ENCODE measurements at places on chromosomes 5 and 9.

- no peak for DNase-seq
These were observed 234.5 kb upstream of the MAP3K1 start for GRCh38 chr5:56580864-56581263.

- peak; percentile 32 for DNase-seq
These were observed 16.7 kb upstream of the COMMD10 start for GRCh38 chr5:116068028-116068632.

DNA sequence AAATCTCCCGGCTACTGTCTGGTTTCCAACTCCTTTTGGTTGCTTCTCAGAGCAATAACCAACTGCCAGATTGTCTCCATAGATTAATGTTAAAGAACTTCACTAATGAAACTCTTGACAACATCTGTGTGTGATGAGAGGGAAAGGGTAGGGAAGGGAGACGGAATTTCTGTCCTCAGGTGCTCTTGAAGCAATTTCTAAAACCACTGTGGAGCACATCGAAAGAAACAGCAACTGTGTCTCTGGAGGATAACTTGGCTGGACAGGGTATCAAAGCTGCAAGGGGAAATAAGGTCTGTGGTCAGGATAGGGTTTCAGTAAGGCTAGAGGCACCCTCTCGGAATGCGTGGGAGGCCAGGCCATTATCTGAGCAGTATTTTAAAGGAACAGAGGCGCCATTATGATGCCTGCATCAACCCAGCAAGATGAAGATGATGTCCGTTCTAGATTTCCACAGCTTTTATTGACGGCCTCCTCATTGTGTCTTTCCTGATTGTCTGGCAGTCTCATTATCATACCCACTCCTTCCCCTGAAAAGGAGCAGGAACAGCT lies 76.6 kb downstream of the RORB start:
- no peak for DNase-seq

GRCh38 chr5:39892708-39893107 lies 467.9 kb upstream of the DAB2 start:
- no peak for DNase-seq

GRCh38 chr9:127763918-127764384 lies 14.5 kb downstream of the SH2D3C start:
- no peak for DNase-seq

DNA sequence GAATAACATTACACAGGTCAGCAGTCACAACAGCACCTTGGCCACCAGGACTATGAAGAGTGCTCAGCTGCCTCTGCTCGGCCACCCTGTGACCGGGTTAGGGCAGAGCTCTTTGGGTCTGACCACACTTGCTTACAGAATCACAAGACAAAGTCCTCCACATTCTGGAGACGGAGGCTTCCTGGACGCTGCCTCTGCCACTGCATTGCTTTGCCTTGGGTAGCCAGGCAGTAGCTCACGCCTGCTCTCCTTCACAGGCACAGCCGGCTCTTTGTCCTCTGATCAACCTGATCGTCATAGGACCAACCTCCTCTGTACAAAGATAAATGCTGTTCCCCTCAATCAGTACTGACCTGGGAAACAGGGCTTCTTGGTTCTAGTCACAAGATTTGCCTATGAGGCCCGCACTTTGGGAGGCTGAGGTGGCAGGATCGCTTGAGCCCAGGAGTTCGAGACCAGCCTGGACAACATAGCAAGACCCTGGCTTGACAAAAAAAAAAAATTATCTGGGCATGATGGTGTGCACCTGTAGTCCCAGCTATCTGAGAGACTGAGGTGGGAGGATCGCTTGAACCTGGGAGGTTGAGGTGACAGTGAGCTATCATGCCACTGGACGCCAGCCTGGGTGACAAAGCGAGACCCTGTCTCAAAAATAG lies 128.4 kb upstream of the IER5L start:
- DNase-seq, result no peak

Data from SK-N-SH (cell line).